Fibroblast of upper back skin (primary cell): ENCODE measurements at places on chromosomes 4 and X.
A peak's percentile ranks its signal among the peaks of the same experiment; 100 is the strongest.

GRCh38 chr4:186861317-186861716 lies 137.7 kb upstream of the FAT1 start:
- DNase-seq = no peak

- DNase-seq = no peak
These were observed 27.5 kb downstream of the LIAS start for GRCh38 chr4:39486221-39486804.

DNA sequence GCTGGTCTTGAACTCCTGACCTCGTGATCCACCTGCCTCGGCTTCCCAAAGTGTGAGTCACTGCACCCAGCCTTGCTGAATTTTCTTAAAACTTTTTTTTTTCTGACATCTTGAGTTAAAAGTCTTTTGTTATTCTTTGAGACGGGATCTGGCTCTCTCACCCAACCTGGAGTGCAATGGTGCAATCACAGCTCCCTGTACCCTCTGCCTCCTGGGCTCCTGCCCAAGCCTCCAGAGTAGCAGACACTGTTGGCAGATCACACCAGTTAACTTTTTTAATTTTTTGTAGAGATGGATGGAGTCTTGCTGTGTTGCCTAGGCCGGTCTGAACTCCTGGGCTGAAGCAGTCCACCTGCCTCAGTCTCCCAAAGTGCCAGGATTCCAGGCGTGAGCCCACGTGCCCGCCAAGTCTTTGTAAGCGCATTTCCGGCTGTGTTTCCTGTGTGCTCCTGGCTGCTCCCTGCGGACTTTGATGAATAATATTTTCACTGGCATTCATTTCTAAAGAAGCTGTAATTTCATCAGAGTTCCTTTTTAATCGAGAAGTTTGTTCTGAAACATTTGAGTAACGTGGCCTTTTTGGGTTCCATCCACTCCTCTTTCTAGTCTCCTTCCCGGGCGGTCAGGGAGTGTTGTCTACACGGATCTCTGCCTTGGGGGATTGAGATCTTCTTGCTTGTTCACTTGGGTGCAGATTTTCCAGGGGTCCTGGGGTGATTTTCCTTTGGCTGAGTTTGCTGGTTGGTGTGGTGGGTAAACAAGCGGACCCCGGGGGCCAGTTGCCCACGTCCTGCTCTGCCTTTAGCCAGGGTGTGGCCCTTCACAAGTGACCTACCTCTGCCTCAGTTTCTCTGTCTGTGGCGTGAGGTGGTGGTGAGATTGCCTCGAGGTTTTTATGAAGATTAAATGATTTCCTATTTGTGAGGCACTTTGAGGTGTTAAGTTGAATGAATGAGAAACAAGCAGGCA lies 44.4 kb downstream of the PCGF3 start:
- DNase-seq = peak; percentile 52

- peak; percentile 95 for DNase-seq
These were observed 169.8 kb downstream of the SCFD2 start for GRCh38 chr4:53195815-53196661.

GRCh38 chr4:8314691-8315255 lies 45.2 kb downstream of the HTRA3 start:
- DNase-seq = no peak

DNA sequence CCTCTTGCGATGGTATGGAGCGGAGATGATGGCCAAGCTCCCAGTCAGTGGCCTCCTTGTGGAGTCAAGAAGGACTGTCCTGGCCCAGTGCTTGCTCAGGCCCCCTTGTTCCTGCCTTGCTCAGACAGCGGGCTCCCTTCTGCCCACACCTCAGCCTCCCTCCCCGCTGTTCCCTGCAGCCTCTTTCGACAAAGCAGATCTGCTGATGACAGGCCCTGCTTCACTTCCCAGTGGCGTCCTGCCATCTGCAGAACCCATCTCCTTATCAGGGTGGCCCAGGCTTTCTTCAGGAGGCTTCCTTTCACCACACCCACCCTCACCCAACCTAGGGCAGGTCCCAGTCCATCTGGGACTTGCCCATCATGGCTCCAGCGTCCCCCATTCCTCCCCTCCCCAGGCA lies 80.0 kb downstream of the CLDN34 start:
- no peak for DNase-seq

DNA sequence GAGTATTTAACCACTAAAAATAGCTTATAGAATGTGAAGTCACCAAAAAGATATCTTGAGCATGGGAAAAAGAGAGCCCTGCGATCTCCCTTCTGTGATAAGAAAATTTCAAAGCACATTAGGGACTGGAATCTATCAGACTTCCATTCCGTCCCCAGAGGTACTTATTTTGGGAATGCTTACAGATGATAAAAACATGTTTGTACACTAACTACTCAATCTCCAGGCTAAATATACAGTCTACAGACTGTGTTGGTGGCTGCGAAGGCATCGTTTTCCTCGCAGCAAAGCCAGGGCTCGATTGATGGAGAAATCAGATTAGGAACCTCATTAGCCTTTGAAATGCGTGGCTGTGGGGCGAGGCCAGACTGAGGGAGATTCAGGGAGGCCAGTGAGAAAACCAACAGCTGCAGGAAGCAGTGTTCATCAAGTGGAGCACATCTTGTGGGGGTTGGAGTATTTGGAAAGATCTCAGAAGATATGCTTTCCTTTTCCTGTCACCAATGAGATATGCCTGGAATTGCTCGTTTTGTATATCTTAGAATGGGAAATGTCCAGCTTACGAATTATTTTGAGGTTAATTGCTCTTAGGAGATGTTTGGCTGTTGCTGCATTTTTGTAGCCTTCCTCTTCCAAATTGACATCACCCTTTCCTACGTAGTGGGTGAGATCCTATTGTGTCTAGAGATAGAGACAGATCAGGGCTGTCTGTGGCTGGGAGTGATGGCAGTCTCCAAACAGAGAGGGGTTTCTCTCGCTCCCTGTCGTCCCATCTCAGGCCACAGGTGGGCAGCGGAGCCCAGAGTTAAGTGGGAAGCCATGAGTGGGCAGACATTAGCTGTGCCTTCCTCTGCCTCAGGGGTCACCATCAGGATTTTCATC lies 224.9 kb upstream of the FAT1 start:
- DNase-seq = peak; percentile 37

DNA sequence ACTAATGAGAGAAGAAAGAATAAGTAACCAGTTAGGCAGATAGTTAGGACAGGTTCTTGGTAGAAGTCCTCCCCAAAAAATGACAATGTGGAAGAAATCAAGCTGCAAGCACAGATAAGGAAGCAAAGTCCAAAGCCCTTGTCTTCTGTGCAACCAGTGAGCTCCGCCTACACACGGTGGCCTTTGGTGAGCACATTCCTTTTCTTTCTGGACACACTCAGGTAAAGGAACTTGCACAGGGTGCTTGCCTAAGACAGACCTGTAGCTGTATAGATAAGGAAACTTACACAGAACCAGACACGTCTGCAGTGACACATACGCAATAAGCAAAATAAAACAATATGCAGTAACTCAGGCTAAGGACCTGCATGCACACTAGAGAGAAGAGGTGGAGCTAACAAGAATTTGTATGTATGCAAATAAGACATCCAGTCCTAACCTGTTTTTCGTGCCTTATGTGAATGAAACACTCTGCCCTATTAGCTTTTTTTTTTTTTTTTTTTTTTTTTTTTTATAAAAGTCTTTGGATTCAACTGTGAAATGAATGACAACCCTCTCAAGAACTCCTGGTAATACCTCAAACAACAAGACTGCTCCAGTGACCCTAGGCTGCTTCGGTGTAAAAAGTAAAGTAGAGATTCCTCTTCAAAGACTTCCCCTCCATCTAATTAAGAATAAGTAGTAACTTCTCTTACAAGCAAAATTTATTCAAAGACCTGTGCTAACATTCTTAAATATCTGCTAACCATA lies 48.8 kb downstream of the UGT2B10 start:
- DNase-seq = no peak
